Activated gamma-delta T cell (primary cell): ENCODE measurements at places on chromosomes 6 and 20.

- DNase-seq: no peak
Measured at GRCh38 chr6:2502096-2502997, 248.4 kb downstream of the MYLK4 start.

GRCh38 chr20:18314786-18315406, 26.6 kb downstream of the ZNF133 start:
- DNase-seq: no peak

GRCh38 chr20:31875671-31876070, 5.2 kb downstream of the TTLL9 start:
- no peak for DNase-seq

DNA sequence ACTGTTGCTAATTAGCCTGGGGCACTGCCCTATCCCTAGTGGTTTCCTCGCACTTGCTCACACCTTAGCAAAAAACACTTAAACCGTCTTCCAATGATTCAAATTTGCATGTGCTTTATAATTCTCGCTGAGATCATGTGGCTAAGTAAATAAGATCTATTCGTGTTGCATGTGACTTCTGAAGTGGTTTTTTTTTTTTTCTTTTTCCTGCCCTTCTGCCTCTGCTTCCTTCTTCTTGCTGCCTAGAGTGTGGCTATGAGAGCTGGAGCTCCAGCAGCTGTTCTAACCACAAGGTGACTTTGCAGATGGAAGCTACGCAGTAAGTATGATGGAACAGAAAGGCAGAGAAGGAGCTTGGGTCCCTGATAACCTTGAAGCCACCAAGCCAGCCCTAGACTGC, 36.5 kb downstream of the SULF2 start:
- no peak for DNase-seq

DNA sequence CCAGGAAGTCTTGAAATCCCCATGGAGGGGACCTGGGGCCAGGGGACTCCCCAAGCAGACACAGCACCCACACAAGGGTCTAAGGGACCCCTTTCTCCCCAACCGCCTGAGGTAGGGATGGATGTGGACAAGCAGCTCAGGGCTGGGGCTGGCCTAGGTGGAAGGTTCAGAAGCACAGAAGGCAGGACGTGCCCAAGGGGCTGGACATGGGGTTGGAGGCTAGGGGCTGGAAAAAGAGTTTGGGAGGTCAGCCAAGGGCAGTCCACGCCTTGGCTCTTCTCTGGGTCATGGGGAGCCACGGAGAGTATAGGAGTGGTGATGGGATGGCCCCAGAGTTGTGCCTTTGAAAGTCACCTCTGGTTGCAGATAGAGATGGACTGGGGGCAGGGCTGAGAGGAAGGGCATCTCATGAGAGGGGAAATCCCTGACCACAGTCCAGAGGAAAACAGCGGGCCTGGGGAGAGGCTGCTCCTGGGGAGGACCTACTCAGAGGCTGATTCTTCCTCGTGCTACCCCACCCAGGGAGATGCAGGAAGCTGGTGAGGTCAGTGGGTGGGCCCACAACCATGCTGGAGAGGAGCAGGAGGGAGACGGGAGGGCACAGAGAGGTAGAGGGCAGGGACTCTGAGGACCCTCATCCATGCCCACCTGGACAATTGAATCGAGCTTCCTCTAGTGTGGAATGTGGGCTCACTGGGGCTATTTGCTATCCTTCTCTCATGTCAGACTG, 2.5 kb upstream of the HSPA12B start:
- DNase-seq: no peak

- no peak for DNase-seq
Measured at GRCh38 chr6:72922401-72922800, 300.5 kb downstream of the KCNQ5 start.

- no peak for DNase-seq
Measured at GRCh38 chr6:141848029-141848890, 284.5 kb upstream of the GJE1 start.

GRCh38 chr6:22546236-22546635, 23.1 kb upstream of the HDGFL1 start:
- DNase-seq: no peak

- DNase-seq: no peak
Measured at GRCh38 chr6:72248621-72249020, 362.3 kb downstream of the RIMS1 start.

DNA sequence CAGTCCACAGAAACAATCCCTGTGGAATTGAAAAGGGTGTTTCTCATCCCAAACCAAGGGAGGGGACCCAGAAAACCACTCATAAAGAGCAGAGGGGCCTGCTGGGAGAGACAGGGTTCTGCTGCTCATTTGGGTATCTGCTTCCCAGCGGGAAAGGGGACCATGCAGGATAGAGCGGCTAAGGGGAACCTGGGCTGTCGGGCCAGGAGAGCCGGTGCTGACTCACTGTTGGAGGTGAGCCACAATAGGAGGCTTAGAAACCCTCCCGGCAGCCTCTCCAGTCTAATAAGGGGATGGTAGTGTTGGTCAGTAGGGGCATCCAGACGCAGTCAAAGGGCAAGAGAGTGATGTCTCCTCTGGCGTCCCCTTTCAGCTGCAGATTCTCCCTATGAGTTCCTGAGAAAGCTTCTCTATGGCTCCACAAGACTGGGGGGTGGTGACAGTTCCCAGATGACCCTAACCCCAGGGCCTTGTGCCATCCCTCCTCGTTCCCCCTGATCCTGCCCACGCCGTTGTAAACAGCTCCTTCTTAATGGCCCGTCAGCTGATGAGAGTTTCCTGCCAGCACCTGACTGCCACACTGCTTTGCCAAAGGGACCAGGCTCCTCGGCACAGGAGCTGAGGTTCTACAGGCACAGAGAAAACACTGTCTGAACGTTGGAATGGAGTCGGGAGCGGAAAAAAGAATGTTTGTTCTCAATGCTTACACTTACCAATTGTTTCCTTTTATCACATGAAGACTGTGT, 646.1 kb upstream of the DEFB115 start:
- DNase-seq: no peak

DNA sequence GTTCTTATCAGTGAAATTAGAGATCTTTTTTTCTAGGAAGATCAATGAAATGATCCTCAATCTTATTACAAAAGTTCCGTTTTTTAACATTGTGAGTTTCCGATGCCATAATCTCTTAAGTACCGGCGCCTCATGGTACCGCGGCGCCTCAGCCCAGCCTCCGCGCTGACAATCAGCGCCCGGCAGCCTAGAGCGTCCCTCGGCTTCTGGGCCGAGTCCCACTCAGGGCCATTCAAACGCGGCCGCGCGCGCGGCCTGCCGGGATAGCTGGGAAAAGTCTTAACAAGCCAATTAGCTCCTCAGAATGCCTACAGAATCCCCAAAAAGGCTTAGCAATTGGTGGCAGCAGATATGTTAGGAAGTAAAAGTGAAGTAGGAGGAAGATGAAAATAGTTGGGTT, 204.8 kb downstream of the ADGB start:
- no peak for DNase-seq

GRCh38 chr20:63381781-63382431, 20.8 kb upstream of the CHRNA4 start:
- no peak for DNase-seq

DNA sequence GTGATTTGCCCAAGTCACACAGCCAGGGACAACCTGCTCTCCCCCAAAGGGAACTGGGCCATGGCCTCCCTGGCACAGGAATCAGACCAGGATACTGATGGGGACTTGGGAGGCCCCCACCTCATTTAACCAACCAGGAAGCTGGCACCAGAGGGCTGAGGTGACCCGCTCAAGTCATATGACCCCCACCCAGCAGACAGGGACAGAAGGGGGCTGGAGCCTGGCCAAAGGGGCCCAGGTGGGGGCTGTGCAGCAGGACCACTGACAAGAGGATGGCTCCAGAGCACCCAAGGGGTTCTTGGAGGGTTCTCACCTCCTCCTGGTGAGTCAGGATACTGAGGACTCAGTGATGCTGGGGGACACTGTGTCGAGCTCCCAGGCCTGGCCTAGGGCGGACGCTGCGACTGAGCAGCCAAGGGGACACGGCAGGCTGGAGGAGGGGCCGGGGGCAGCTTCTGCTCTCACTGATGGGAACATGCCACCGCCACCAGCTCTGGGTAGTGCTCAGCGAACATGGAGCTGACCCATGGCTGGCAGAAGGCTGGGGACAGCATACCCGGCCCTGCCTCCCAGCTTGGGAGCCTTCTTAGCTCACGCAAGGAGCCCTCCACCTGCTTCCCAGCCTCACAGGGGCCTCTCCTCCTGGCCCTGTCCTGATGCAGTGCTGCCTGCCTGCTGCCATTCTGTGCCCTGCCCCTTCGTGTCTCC, 1.2 kb downstream of the CST7 start:
- no peak for DNase-seq

- no peak for DNase-seq
Measured at GRCh38 chr6:137709424-137710236, 157.4 kb upstream of the TNFAIP3 start.

- no peak for DNase-seq
Measured at GRCh38 chr6:43246301-43247113, 3.2 kb downstream of the TTBK1 start.

DNA sequence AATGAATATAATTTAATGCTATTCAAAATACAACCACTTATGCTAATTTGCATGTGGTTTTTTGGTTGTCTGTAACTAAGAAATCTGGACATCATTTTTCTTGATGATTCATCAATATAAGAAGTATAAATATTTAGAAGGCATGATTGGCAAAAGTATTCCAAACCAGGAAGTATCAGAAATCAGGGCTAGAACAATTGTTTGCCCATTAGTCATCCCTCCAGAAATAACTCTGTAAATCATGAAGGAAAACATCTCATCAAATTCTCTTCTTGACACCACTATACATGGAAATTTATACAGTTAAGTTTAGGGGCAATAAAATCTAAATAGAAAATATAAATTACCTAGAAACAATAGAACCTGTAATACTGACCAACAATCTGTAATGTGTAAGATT, 554.7 kb upstream of the HS3ST5 start:
- DNase-seq: no peak

DNA sequence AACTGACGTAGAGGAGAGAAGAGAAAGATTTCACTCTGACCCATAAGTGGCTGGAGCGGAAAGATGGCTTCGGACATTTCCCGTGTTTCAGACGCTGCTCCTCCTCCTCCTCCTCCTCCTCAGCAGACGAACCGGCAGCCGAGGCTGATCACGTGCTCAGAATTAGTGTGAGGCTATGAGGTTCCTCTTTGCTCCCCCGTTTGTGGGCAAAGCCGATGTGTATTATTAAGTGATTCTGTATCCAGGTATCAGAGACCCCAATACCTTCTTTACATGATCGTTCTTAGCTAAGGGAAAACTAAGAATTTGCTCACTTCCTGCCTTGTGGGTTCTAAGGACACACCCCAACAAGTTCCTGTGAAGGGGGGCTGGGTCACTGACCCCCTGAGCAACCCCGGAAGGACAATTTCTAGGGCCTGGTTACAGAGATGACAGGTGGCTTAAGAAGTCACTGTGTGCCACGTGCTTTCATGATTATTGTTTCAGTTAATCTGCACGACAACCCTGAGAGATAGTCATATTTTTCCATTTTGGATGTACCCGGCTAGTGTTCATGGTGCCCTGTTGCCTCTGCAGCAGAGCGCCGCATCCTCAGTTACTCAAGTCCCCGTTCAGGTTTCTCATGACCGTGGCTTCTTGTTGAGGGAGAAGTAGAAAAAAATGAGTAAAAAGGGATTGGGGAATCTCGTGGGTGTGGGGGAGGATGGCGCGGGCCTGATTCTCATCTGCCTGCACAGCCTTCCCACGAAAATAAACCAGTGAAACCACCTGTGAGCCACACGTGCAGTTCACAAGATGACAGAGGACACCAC, 671.8 kb downstream of the QKI start:
- DNase-seq: no peak

DNA sequence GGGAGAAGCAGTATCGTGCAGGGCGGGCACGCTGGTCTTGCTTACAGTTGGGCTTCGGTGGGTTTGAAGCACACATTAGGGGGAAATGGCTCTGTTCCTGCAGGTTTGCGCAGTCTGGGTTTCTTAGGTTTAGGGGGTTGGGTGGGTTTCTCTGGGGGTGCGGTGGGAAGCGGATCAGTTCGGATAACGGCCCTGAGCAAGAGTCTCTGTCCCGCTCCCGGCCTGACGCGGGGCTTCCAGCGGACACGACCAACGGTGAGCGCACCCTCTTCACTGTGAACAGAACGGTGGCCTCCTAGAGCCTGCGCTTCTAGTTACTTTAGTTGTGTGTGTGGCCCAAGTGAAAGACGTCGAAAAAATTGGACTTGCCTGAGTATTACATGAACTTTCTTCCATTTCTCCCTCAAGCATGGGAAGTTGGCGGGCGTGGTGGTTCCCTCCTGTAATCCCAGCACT, 635 bp upstream of the ELOVL2 start:
- no peak for DNase-seq
